Substantia nigra (tissue), 51 donors: ENCODE measurements at places on chromosomes 2 and 18.

DNA sequence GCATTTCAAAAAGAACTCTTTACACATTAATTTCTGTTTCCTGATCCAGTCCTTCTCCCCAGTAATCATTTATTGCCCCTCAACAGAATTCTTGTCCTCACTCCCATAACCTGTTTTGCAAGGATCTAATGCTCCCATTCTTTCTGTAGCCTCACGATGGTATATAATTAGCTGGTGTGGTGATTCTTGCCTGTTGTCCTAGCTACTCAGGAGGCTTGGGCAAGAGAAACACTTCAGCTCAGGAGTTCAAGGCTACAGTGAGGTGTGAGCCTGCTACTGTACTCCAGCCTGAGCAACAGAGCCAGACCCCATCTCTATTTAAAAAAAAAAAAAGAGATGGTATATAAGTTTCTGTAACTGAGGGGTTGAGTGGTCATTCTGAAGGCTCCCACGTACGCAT, 7.7 kb upstream of the TRAPPC8 start:
- DNase-seq, result no peak

GRCh38 chr2:2464094-2464493, 133.0 kb upstream of the MYT1L start:
- DNase-seq, result no peak

DNA sequence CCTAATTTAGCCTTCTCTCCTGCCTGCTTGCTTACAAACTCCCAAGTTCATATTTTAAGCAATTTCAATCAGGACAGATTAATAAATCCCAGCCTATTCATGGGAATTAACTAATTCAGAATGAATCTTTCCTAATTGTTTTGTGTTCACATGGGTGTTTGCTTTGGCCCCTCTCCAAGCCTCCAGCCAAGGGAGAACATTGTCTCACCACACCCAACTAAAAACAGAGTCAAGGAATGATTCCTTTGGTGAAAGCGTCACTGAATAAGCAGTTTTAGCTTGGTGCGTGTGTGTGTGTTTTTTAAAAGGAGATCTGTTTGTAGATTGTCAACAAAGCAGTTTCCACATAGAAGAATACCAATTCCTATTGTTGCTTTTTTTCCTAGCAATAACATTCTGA, 43.0 kb upstream of the DSG1 start:
- no peak for DNase-seq

DNA sequence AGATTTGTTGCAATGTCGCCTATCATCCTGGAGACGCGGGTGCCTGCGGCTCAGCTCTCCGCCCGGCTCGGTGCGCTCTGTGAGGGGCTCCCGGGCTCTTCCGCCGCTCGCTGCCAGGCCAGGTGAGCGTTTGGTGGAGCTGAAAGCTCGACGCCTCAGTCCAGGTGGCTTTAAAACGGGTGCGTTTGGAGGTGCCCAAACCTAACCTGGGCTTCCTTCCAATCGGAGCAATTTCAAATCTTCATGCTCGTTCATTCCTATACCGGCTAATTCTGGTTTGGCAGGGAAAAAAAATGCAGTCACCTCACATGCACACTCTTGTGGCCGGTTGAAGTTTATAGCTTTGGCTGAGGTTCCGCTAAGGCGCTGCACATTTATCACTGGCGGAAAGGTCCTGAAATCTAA, at the start of gene SLC16A14:
SLC16A14 (minus strand) TSS at position 274 of the 405 bp plus-strand sequence. CDS start 9,572 bp downstream, outside the sequence.
- no peak for DNase-seq

DNA sequence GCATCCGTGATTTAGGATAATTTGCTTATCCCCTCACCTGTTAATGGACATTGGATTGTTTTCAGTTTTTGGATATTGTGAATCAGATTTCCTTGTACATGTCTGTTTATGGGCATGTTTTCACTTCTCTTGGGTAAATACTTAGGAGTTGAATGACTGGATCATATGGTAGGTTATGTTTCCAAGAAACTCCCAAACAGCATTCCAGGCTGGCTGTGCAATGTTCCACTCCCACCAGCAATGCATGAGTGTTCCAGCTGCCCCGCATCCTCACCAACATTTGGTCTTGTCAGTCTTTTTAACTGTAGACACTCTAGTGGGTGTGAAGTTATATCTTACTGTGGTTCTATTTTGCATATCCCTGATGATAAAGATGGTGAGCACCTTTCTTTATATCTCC, 8.9 kb upstream of the LRRFIP1 start:
- no peak for DNase-seq

GRCh38 chr2:96374211-96374951, 38.8 kb downstream of the NCAPH start:
- DNase-seq, result no peak

DNA sequence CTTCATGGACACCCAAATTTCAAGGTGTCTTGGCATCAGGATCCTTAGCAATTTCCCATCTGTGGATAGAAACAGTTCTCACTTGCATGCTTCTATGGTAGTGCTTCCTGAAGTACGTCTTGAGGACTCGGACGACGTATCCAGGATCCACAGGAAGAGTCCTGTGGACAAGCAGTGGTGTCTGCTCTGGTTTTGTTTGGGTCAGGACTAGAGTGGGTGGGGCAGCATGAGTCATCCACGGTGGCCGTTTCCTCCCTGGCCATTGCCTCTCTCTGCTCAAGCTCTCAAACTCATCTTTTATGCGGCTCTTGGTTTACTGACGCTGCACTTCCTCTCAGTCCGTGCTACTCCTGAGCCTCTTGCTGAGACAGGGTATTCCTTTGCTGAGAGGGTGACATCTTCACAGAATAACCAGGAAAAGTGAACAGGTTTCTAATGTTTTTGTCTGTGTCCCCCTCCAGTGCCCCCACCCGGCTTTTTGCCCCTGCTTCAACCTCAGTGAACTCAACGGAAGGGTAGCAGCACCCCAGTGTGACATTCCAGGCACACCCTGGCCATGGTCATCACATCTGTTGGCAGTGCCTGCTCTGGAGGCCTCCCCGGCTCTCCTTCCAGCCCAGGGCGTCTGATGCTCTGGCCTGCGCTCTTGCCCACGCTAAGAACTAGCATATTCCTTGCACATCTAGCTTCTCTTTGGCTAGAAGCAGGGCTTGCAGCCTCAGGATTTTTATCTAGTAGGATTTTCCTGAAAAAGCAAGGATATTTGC, 62.2 kb downstream of the ARMC9 start:
- no peak for DNase-seq

DNA sequence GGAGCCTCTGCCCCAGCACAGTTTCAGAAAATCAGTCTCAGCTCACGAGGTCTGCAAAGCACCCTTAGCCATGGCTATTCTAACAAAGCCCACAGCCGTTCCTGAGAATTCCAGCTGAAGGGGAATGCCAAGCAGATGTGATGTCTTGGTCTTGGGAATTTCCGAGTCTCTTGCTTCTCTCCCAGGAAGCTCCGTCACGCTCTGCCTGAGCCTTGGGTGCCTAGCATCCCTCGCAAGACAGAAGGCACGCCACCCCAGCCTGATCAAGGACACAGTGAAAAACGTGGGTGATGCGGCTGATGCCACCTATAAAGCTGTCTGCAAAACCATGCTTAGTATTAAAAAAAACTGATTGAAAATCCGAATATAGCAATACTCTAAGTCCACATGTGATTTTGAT, 254.6 kb downstream of the SH3BP4 start:
- DNase-seq, result no peak

DNA sequence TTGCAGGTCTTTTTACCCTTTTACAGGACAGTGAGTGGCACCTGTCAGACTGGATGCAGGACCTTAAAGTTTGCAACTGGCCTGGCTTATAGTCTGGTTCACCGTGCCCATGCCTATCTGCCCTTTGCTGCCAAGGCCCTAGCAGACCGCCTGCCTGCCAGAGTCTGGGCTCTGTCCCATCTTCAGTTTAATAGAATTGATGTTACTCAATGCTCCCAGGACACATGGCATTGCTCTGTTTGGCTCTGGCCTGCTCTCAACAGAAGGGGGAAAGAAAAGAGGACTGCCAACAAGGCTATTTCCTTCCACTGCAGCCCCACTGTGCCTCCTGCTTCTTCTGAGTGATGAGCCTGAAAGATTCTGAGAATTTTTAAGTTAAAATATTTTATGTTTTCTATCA, 25.6 kb upstream of the TMEM178A start:
- peak; percentile 28 for DNase-seq

GRCh38 chr2:88010136-88010535, 6.2 kb downstream of the RNU2-63P start:
- no peak for DNase-seq

GRCh38 chr2:235378246-235378645, 115.6 kb upstream of the AGAP1 start:
- DNase-seq, result no peak

DNA sequence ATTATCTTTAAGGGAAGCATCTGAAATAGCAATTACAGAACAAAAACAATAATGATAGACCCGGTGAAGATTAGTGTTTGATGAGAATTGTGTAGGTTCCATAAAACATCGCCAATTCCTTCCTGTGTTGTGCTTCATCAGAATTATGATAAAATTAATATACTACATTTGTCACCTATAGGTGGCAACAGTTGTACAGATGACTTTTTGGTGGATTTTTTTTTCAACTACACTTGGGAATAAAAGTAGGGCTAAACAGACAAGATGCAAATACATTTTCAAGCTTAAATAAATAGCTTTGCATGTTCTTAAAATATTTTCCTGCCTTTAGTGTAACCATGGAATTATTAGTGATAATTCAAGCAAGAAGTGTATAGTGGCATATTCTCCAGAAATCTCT, 7.0 kb upstream of the LYPD1 start:
- DNase-seq, result no peak

DNA sequence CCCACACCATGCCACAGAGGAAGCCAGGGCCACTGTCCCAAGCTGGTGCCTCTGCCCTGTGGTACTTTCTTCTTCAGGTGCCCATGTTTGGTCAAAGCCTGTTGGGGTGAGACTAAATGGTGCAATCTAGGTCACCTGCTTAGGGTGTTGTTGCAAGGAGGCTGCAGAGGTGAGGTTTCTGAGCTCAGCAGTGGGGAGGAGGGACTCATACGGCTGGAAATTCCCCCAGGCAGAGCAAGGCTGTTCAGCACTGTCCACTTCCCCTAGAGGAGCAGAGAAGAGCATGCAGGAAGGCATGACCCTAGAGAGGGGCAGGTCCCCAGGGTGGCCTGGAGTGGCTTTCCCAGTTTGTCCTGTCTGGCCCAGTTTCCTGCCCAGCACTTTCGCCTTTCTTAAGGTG, 211.0 kb downstream of the HAUS1 start:
- DNase-seq, result no peak

DNA sequence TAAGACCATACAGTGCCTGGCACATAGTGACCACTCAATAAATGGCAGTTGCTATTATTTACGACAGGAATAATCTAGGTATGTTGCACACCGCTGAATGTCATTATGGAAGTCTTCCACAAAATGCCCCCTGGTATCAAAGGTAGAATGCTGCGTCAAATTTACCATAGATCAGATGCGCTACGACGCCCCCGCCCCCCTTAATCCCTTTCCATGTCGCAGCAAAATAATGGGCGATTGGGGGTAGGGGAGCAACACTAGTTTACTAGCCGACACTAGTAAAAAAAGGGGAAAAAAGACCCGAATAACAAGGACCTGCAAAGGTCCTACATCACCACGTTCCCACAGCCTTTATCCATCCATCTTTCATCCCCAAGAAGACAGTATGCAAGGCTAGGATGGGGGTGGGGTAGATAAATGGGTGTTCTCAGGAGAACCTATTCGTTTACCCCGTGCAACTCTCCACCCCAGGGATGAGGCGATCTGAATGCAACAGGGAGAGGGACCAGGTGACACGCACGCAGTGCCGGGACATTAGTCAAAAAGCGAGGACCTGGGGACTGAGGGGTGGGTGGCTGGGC, 455 bp downstream of the PREPL start:
- no peak for DNase-seq

DNA sequence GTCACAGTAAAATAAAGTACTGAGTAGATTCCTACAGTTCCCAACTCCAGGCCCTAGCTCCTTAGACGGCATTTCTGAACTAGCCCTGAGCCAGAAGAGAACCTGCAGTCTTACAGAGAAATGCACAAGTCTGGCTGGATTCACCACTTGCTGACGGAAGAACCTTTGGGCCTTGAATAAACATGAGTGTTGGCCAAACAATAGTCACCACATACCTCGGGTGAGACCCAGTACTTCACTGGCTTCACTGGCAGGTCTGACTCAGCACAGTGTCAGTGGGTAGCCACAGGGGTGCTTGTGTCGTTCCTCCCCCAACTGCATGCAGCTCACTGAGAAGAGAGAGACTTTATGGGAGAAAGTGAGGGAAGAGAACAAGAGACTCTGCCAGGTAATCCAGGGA, 88.9 kb downstream of the TMEM185B start:
- no peak for DNase-seq
